HEK293T (cell line): ENCODE measurements at places on chromosomes 2 and 18.

DNA sequence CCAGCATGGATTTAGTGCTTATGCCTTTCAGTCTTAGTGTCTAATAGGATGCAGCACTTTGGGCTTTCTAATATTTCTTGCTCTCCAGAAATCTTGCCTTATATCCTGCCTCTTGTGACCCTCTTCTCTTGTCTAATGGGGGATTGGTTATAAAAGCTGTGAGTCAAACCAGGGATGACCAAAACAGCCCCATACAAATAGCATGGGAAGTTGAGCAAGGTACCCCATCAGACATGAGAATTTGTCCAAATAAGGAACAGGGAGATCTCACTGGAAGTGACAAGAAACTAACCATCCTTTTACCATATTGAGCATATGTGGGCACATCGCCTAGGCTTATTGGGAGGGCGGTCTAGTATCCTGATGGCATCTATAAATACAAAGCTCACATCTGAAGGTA lies 78.8 kb upstream of the BZW1 start:
- no peak for DNase-seq

GRCh38 chr2:62196278-62196901 lies 475 bp downstream of the B3GNT2 start:
- DNase-seq, result no peak

DNA sequence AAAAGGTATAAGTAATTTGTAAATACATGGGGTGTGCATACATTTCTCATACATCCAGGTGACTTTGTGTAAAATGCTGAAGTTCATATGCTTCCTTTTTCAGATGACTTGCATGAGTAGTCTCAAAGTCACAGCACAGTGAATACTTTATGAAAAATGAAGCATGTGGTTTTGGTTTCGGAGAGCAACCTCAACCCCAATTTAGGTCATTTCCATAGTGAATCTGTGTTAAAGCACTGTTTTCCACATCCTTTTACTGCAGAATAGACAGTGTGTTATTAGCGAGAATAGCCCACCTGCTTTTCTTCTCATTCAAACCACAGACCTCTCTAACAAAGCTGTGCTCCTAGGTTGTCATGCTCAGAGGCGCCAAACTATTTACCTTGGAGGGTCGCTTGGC lies 204.4 kb upstream of the RASGRP3 start:
- no peak for DNase-seq

DNA sequence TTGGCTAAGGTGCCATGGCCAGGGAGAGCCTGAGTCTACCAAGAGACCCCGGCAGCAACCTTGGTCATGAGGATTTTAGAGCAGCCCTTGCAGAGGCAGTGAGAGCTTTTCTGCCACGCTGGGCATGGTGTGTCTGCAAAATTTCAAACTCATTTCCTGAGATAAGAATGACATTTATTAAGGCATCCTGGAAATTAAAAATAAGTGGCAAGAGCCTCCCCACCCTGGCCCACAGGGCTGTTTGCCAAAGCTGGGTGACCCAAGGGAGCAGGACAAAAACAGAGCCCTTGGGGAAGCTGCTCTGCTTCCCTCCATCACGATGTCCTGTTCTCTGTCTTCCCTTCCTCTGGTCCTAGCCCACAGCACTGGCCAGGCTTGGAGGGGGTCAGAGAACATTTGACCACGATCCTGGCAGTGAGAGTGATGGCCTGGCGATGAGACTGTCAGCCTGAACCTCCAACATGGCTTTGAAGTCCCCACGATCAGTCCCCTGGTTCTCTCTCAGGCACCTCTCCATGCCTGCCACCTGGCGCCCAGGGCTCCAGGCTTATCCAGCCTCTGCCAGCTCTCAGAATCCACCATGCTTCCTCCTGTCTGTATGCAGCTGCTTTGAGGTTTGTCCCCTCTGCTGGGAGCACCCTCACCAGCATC lies 68.9 kb upstream of the RMDN2 start:
- no peak for DNase-seq
